Activated CD8-positive, alpha-beta memory T cell treated with anti-CD3 and anti-CD28 coated beads for 4 hours (primary cell): ENCODE measurements at places on chromosomes 6 and 20.

DNA sequence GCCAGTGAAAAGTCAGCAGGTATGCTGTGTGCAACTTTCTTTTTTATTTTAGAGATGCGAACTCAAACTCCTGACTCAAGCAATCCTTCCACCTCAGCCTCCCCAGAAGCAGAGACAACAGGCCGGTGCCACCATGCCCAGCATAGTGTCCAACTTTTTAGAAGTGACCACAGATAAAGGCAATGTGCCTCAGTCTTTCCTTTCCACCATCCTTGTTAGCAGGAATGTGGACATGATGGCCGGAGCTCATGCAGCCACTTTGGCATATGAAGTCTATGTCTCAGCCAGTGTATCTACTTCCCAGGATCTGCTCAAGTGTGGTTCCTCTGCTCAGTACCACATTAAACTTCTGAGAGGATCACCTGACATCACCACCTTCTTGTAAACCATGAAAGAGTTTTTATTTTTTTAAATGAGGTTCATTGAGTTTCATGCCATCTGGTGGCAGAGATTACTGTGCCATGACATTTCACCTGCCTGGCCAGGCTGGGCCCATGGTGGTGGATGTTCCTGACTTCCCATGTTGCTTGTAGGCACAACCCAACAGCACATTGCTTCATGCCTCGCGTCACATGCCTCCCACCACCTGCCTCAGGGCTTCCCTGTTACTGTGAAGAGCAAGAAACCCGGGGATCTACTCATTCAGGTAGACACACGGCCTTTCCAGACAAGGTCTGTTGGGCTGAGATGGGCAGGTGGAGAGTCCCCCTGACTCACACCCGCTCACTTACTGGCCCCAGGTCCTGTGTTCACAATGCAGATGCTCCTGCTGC lies 216.5 kb downstream of the LY86 start:
- no peak for DNase-seq

DNA sequence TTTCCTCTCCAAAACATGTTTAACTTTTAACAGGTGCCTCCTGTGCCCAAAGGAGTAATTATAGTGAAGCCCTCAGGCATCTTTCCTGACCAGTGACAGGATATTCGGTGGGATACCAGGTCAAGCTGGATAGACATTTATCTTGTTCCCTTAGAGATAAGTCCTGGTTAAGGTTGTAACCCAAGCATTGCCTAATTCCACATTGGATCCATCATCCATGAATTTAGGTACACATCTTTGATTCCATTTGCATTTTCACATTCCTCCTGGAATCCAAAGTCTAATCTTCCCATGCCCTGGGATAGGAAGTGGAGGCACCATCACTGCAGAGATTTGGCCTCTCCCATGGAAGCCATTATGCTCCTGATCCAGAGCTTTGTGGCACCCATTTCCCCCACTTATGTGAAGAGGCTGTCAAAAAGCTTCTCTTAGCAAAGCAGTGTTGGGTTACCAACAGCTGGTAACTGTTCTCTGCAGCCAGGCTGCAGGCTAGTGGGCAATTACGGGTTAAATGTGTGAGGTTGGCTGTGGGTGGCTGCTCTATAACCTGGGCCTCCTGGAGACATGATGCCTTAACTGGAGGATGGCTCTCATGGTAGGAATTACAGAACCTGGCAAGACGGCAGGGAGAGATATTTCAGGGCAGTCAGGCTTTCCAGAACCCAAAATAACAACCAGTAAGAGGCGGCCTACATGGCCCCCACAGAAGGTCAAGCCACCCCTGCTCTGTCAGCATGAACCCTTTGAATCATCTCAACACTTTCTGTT lies 96.9 kb upstream of the VGLL2 start:
- DNase-seq: no peak

DNA sequence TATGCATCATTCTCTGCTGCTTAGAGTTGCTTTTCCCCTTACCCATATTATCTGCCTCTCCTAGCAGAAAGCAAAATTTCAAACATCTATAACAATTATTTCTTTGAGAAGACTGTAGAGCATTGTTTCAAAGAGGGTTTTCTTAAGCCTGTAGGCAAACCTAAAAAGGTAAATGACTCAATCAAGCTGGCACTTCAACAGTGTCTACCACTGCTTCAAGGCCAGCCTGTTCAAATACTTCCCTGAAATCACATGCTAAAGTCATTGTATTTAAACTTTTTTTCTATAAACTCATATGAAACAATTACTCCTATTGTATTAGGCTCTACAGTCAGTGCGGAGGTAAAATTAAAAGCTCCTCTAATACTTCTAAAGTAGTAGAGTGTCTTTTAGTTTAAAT lies 87.1 kb downstream of the OGFRL1 start:
- DNase-seq: no peak

GRCh38 chr6:33298773-33299236 lies at the start of gene RGL2:
RGL2 (minus strand) TSS chr6:33298942; CDS start chr6:33298610, 332 bp downstream.
- no peak for DNase-seq

DNA sequence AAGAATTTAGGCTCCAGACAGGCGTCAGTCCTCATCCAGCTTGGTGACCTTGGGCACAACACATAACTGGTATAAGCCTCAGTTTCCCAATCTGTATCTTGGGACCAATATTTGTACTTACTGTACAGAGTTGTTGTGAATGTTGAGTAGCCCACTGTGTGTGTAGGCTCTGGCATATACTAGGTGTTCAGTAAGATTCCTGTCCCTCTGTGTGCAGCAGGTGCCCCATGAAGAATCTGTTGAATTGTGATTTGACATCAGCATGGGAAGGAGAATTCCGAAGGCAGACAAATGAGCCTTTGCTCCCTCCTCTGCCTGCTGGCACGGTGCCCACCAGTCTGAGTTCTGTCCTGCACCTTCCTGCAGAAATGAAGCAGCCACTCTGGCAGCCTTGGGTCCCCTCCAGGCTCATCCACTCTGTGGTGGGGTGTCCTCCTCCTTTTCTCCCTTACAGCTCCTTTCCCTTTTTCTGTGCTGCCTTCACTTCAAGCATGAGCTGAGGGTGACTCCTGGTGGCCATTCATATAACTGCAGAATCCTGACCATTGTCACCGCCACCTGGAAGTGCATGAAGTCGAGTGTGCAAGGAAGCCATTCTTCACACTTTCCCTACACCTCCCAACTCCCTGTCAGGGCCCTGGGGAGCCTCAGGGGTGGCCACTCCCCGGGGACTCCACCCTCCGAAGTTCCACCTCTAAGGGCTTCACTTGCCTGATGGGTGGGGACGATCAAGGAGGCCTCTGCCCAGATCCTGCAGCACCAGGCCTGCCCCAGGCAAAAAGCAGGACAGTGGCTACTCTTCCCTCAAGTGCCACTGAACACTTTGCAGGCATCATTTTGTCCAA lies 48.2 kb downstream of the MRPL14 start:
- peak; percentile 51 for DNase-seq

- peak; percentile 5 for DNase-seq
Observed at GRCh38 chr6:165850434-165851019, 187.5 kb upstream of the PDE10A start.

GRCh38 chr20:50294164-50295088 lies 103.8 kb downstream of the CEBPB start:
- no peak for DNase-seq

DNA sequence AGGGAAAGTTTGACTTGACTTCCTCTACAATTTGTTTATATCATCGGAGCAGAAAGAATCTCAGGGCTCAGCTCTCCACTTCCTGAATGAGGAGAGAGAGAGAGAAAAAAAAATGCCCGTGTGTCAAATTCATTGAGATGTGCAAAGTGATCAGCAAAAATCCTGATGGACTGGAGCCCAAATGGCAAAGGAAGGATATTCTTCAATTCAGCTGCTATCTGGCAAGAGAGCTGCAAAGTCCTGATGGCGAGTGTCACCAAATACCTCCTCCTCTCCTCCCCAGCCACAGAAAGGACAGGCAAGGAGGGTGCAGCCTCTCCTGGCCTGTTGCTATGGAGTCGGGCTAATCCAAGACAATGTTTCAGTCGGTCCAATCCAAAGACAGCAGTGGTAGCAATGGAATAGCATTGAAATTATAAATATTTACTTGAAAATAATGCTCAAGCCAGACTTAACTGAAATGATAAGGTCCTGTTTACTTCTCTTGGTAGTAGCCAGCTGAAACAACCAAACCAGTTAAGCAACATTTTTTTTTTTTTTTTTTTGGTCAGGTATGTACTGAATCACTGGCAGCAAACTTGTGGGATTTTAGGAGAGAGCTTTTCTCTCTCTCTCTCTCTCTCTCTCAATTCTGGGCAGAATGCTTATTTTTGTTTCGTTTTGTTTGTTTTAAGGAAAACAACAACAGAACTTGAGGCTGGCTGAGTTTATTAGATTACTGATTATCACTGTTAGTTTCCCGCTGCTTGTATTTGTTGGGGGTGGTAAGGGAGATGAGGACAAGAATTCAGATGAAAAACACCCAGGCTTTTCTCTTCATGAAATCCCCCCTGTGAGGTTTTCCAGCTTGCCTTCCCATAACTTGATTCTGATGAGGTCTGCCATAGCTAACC lies 204.2 kb downstream of the BCAS1 start:
- DNase-seq: no peak

DNA sequence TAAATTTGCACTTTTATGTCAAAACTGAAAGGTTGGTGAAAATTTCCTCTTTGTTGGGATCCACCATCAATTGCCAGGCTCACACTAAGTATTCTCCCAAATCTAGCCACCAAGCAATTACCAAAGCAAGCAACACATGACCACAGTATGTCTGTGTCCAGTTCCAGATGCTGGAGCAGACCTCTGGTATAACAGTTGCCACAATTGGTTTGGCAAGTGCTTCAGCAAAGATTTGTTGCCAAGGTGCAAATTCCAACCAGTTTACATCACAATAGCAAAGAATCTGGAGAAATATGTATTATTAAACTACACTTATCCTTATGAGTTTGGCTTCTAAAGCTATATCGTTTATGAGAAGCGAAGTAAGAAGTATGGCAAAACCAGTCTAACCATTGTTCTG lies 6.4 kb downstream of the GTF2H5 start:
- no peak for DNase-seq
